ENCODE measurements at places on chromosomes 16 and 17.

DNA sequence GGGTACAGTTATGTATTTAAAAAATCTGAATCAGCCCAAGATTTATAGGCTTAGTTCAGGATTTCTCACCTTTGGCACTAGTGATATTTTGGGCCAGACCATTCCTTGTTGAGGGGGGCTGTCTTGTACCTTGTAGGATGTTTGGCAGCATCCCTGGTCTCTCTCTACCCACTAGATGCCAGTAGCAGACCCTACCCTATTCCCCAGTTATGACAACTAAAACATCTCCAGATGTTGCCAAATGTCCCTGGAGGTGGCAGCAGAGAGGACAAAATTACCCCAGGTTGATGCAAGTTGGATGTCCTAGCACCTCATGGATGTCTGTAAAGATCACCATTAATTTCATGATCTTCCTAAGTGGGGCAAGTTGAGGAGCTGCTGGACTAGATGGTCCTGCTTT lies 45.8 kb downstream of the SYT17 start:
- no peak for DNase-seq

DNA sequence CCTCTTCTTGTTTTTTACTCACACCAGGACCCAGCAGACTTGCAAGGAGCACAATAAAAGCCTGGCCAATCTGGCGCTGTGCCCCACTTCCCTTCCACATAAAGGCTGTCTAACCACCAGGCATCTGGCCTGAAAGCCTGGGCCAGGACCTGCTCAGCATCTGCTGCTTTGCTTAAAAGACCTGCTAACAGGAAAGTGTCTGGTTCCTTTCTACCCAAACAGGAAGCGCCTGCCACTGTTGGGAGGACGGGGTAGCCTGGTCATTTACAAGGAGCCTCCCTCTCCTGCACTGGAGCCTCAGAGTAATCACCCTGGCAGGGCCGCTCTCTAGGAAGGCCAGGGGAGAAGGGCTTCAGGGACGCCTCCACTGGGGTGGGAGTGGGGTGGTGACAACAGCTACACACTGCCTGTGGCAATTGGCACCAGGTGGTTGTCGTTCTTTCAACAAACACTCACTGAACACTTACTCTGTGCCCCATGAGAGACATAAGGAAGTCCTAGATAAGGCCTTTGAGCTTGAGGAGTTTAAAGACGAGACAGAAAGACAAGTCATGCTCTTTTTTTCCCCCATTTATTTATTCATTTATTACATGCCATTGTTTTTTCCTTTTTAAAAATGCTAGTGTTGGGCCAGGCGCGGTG lies 6.3 kb upstream of the MMP28 start:
- DNase-seq: no peak

- no peak for DNase-seq
These were observed 48.8 kb downstream of the SDK2 start for GRCh38 chr17:73595479-73595878.

- DNase-seq: no peak
These were observed 906 bp upstream of the FOXL1 start for GRCh38 chr16:86577314-86577971.

GRCh38 chr16:12971241-12971640 lies 69.8 kb downstream of the SHISA9 start:
- no peak for DNase-seq

DNA sequence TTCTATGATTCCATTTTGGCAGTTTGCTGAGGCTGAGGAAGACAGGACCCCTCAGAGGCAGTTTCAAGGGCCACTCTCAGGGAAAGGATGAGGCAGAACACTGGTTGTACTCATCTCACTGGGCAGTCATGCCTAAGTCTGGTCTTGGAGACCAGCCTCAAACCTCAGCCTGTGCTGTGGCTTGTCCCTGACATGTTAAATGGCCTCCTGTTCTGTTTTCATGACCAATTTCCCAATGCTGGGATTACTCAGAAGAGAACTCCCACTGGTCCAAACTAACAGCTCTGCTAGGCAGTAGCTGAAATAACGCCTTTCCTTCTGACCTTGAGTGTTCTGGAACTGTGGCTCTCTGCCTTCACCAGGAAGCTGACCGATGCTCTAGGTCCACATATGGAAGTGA lies 8.4 kb upstream of the SPDYE4 start:
- DNase-seq: no peak

- no peak for DNase-seq
These were observed 22.5 kb downstream of the HMOX2 start for GRCh38 chr16:4498546-4499195.

DNA sequence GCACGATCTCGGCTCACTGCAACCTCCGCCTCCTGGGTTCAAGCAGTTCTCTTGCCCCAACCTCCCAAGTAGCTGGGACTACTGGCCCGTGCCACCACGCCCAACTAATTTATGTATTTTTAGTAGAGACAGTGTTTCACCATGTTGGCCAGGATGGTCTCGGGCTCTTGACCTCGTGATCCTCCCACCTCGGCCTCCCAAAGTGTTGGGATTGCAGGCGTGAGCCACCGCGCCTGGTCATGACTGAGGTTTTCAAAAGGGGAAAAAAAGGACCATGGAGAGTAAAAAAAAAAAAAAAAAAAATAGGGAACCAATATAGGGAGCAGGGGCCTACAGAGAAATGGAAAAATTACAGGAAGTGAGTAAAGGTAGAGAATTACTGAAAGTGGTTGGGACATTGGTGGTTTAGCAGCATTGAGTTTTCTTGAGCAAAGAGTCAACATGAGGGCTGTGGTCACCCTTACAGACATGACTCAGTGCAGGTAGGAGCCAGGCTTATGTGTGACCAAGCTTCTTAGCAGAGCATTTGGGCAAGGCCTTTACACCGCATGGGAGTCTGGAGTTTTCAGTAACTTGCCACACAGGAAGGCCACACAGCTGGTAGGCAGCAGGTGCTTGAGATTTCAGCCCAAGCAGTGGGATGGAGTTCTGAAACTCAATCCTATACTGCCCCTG lies 447.3 kb downstream of the HS3ST3B1 start:
- DNase-seq: no peak

GRCh38 chr17:64630309-64631223 lies 31.5 kb downstream of the SMURF2 start:
- no peak for DNase-seq

DNA sequence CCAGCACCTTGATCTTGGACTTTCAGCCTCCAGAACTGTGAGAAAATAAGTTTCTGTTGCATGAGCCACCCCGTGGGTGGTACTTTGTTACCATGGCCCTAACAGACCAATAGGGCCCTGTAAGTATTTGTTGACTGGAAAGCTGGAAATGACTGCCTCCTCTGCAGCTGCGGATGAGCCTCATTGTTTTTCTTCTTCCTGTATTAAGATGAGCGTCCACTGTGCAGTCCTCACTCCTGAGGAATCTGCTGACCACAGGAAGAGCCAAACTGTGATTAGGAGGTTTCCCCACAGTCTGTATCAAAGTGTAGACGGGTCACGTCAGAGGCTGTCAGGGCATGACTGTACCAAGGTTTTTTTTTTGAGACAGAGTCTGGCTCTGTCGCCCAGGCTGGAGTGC lies 12.2 kb upstream of the AKTIP start:
- no peak for DNase-seq

GRCh38 chr16:58031016-58031800 lies 5.7 kb downstream of the MMP15 start:
- DNase-seq: no peak

GRCh38 chr17:14619821-14620220 lies 318.9 kb downstream of the HS3ST3B1 start:
- DNase-seq: no peak

DNA sequence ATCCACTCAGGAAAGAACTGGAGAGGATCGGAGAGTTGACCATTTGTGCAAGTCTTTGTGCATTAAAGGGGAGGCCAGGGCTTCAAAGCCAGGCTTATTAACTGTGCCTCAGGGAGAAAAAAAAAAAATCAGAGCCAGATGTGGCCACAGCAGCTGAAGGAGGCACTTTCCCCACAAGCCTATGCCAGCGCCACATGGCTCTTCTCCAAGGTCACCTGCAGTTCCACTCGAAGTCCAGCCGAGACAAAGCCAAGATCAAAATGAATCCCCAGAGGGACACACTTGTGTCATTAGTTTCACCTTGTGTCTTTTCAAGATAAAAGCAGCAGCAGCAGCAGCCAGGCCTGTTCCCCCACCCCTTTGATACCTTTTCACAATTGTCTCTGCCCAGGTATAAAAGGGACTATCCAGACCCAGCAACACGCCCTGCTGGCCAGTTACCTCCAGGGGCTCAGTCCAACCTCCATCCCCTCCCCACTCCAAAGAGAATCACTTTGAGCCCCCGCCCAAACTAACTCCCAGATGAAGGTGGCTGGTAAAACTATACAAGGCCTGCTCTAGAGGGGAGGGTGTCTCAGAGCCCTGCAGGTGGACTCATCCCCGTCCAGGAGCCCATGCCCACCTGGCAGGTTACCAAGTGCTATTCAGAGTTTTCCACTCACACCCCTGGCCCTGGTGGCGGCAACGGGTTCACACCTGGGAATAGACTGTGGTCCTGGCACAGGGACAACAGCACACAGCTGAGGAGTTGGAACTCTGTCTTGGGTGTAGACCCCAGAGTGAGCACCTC lies 29.2 kb downstream of the AXIN2 start:
- no peak for DNase-seq

GRCh38 chr17:74362810-74363498 lies 1.3 kb upstream of the BTBD17 start:
- no peak for DNase-seq

Measured in activated T-helper 1 cell treated with anti-CD3 and anti-CD28 coated beads, Interleukin-2, amount 50 U/mL, for 16 hours (primary cell).